Glutamatergic neuron (in vitro differentiated cells): ENCODE measurements at places on chromosomes 6 and 20. TPM values are rescaled to one million over a fixed set of nuclear protein-coding genes. Genes with fewer than 3 reads are reported as not detected.

DNA sequence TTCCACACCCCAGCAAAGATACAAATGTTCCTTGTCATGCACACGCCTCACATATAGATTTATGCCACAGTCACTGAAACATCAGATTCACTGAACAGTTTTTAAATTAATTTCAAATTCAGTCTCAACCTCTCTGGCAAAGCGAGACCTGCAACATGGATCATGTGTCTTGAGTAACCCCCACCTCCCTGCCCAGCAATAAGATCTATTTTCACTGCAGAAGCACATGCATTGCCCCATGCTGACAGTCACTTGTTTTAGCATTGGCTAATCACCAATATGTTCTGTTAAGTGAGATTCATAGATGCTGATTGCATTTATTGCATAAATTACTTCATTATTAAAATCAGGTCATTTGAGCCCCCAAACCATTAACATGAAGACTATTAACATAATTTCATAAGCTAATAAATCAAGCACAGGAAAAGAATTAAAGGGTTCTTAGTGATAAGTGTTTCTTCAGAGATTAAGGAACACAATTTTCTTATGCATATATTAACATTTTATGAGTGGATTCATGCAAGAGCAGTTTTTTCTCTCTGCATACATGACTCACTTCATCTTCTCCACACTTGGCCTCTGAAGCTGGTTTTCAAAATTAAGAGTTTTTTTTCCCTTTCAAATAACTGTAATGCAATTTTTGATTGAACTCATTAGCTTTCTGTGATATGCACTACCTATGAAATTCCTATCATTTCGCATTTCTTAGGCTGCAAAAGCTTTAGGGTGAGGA lies 173.2 kb upstream of the SOX4 start:
- no peak for DNase-seq

SRXN1 gene
- 6.3 TPM for total RNA-seq

GPR6 gene
- not detected for total RNA-seq

GRCh38 chr6:7546896-7547295 lies 5.4 kb downstream of the DSP start:
- DNase-seq, result no peak

DNA sequence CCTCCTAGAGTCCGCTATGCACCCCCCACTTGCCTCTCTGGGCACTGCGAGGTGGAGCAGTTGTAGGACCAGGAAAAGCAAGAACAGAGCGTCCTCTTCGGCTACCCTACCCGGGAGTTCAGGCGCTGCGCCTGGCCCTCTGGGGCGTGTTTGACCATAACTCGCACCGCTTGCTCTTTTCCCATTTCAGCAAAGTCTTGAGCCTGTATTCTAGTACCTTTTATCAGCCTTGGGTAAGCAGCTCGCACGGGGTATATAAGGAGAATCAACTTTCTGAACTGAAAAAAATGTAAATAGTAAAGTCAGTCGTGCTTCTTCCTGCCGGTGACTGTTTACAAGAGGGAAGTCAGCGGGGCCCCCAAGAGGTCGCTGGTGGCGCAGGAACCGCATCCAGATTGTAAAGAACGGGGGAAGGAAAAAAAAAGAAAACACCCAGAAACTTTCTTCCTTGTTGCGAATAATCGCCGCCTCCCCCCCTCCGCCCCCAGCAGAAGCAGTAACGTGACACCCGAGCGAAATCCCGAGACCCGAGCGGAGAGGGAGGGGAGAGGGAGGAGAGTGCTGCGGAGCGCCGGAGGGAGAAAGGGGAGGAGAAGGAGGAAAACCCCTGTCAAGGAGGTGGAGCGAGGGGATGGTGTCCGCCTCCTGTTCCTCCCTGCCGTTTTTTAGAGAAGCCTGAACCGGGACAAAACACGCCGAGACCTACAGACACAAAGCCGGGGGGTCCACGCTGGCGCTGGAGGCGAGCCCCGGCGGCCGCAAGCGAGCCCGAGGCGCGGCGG lies at the start of gene UST:
TSS of gene UST (plus strand) at position 668 of the 782 bp plus-strand sequence. CDS start 401 bp downstream, outside the sequence.
- peak; percentile 60 for DNase-seq

DNA sequence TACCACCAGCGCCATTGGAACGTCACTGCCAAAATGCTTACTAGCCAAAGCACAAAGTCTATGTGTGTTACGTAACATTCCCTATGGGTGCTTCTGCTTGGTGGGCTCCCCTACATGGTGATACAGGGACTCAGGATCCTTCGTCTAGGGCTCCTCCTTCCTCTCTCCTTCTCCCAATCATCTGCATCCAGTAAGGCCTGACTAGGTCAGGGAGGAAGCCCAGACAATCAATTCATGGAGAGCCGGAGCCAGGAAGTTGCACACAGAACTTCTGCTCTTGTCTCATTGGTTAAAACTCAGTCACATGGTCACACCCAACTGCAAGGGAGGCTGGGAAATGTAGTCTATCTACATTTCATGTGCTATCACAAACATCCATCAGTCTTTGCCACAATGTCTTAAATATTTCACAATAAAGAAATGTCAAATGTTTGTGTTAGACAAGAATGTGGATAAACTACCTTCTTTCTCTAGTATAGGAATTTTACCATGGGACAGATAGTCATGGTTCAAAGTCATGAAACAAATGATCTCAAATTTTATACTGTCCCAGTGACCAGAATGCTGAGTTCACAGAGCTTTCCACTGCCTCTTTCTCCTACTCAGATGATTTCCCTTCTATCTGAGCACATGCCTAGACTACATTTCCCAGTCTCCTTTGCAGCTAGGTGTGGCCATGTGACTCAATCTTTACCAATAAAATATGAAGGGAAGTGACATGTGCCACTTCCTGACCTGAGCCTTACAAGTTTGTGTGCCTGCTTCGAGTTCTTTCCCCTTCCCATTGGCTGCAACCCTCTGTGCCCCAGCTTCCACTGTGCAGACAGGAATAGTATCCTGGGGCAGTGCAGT lies 9.3 kb upstream of the KCNK15 start:
- peak; percentile 49 for DNase-seq

DNA sequence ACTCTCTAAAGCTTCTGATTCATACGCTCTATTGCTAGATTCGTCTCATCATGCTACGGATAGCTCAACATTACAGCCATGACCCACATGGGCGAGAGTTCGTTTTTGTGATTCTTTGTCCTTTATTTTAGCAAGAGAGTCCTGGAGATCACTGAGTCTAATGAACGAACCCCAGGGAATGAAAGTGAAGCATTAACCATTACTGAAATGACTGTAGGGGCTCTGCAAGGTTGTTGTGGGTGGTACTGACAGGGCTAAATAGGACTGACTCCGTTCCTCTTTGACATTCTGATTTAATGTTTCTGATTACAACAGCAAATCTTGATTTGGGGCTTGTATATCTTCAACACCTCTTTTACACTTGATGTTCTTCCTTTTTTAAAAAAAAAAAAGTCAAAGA lies 13.7 kb upstream of the RTF2 start:
- no peak for DNase-seq

DNA sequence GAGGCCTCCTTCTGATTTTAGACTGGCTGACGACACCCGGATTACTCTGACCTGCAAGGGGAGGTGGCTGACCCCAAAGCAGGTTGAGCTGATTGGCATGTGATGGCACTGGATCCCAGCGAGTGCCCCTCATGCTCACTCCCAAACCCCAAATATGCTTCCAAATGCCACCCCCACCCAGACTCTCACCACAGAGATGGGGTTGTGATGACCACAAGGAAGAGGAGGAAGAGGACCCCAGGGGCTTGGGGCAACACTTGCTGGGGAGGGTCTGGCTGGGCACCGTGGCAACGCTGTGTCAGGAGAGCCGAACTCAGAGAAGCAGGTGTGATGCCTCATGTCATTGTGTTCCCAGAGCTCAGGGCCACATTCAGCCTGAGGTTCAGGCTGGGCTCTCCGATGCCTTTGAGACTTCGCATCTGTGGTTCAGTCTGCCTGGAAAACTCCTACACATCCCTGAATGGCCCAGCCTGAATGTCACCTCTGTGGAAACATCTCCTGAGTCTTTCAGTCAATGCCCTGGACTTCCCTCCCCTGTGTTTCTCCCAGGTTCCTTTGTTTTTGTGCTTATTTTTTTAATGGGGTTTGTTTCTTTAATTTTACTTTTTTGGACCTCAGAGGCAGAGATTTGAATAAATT lies 169.1 kb upstream of the PMEPA1 start:
- DNase-seq, result no peak
